ENCODE measurements at places on chromosomes 7 and 10.
A peak's percentile ranks its signal among the peaks of the same experiment; 100 is the strongest.

DNA sequence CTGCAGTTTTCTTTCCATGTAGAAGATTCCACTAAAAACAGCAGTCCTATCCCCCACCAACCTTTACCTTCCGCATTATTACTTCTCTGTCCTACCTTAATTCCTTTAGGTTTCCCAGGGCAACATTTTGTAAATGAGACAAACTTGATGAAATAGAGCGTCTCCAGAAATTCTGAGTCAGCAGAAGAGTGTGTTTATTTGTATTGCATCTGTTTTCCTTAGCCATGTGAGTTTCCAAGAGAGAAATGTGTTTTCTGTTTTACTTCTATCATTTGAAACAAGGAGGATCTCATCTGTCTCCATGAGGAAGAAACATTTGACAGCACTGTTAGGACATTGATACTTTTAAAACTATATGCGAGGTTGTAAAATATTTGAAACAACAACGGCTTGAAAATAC lies 244.2 kb upstream of the PLXDC2 start:
- no peak for DNase-seq

- no peak for DNase-seq
Measured at GRCh38 chr10:63267414-63268148, 134.5 kb downstream of the NRBF2 start.

DNA sequence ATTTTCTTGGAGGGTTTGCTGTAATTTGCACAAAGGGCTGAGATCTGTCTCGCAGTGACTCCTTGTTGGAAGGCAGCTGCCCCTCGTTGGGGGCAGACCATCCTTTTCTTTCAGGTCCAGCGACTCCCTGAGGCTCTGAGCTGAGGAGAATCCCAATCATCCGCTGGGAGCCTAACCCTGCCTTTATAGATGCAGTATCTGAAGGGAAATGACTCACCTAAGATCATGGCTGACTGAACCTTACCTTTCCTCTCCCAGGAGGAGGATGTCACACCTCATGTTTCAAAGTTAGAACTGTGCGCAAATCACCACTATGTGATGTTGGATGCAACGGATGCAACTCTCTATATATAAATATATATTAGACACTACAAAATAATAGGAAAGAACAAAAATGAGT lies 36.4 kb upstream of the MXI1 start:
- no peak for DNase-seq

DNA sequence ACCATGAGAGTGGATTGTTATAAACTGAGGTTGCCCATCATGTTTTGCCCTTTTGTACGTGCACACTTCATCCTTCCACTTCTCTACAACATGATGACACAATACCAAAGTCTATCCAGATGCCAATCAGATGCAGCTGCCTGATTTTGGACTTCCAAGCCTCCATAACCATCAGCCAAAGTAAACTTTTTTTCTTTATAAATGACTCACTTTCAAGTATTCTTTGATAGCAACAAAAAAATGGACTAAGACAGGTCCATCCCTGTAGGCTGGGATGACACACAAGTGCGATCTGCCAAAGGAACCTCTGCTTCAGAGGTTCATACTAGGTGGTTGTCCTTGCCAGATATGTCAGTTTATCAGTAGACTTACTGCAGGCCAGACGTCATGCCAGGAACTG lies 320.2 kb upstream of the FZD1 start:
- no peak for DNase-seq

GRCh38 chr10:48332166-48332870 lies 25.8 kb downstream of the MAPK8 start:
- no peak for DNase-seq

- no peak for DNase-seq
Measured at GRCh38 chr7:118844748-118845147, 620.2 kb downstream of the ANKRD7 start.

GRCh38 chr7:22444181-22444971 lies 55.6 kb downstream of the STEAP1B start:
- DNase-seq: no peak

- no peak for DNase-seq
Measured at GRCh38 chr10:1591045-1591444, 146.3 kb downstream of the ADARB2 start.

GRCh38 chr10:125840955-125841354 lies 17.6 kb downstream of the BCCIP start:
- DNase-seq: no peak

GRCh38 chr10:112184379-112184778 lies 814 bp upstream of the GPAM start:
- no peak for DNase-seq

DNA sequence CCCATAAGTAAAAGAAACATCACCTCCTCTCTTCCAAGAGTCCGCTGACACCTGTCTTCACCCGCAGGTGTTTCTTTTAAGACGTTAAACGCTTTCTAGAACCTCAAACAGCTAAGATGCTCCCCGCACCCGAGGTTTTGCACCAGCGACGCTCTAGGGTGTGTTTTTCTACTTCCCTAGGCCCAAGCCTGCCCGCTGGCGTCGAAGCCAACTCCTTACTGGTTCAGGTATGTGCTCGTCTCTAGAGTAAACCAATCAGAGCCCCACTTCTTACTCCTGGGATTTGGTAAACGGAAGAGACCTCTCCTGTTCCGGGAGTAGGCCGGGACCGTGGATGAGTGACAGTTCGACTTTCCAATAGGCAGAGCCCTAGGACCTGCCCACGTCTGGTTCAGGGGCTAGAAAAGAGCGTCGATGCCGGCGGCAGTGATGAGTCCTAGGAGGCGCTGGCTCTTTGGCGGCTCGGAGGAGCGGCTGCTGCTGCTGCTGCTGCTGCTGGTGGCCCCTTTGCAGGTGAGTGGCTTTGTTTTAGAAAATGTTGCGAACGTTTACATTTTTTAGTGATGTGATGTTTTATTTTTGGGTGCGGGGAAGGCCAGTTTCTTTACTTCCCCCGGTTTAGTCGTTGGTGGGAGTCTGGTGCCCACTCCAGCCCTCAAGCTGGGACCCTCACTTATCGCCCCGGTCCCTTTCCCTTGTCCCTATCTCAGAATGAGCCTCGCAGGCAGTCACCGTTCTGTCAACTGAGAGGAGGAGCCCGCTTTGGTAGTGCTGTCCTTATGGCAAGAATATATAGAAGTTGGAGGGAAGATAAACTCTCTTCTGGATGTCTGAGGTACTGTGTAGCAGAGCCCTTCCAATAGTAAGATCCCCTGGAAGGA lies at the start of gene BPGM:
Gene BPGM, plus strand, starts transcription at position 429 of the 881 bp plus-strand sequence. CDS start 14,655 bp downstream, outside the sequence.
- DNase-seq: peak; percentile 95

DNA sequence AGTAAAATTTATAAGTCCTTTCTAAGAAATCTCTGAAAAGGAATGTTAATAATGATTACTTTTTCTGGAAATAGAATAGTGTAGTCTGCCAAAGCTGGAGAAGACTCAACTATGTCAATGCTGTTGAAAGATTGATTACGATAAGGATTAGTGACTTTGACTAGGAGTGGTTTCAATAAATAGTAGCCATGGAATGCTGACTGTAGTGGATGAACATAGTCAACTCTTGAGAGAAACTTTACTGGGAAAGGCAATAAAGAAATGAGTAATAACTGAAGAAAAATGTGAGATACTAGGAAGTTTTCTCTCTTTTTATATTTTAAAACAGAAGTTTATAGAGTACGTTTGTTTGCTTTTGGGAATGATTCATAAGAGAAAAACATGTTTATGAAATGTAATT lies 105.0 kb upstream of the CDK13 start:
- no peak for DNase-seq

- no peak for DNase-seq
Measured at GRCh38 chr10:84007482-84007881, 131.8 kb upstream of the GHITM start.

GRCh38 chr10:75189266-75190096 lies 21.1 kb upstream of the VDAC2 start:
- peak; percentile 21 for DNase-seq

- DNase-seq: no peak
Measured at GRCh38 chr7:100874300-100874576, 665 bp upstream of the SRRT start.

GRCh38 chr10:21292763-21293517 lies 232.5 kb downstream of the SKIDA1 start:
- DNase-seq: no peak

GRCh38 chr7:158344706-158345300 lies 242.8 kb downstream of the PTPRN2 start:
- no peak for DNase-seq

GRCh38 chr7:7761974-7762779 lies 43.8 kb upstream of the RPA3 start:
- DNase-seq: no peak

DNA sequence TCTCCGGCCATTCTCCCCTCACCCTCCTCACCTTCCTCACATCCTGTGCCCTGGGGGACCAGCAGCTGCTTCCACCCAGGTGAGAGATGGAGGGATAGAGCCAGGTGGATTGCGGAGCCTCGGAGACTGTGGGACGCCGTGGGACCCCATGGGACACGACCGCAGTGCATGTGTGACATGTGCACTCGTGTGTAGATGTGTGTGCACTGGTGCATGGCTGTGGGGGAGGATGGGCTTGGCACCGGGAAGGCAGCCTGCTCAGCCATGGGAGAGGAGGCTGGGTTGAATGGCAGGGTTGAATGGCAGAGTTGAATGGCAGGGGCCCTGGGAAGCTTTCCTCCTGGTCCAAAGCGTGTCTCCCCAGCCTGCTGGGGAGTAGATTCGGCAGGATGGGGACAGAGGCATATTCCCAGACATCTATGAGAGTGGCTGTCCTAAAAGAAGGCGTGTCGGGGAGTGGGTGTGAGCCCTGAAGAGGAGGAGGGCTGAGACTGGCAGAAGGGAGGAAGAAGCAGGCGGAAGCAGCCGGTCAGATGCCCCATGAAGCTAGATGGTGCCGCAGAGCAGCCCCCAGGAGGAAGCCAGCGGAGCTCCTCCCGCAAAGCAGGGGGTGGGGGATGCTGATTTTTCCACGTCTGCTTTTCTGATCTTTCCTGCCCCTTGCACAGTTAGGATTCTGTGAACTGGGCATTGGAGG lies 815 bp downstream of the GIMAP8 start:
- DNase-seq: peak; percentile 77

GRCh38 chr7:108313086-108313485 lies 143.2 kb downstream of the NRCAM start:
- DNase-seq: no peak

DNA sequence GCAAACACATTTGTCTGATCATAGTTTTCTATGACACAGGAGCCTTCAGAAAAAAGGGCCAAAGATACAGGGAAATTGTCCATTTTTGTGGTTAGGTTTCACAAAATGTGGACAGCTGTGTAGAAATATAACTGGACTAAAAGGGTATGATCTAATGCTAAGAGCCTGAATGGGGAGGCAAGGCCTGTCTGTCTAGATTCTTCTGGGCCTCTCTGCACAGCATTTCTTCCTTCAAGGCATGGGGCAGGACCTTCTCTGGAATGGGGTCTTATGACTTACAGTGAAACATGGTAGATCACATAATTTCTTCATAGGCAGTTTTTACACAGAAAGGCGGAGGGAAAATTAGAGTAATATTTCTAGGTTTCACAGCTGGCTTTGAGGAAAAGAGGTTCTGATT lies 795.7 kb downstream of the GRID1 start:
- no peak for DNase-seq

- no peak for DNase-seq
Measured at GRCh38 chr10:101355072-101355706, 1.2 kb downstream of the BTRC start.

GRCh38 chr7:31046723-31047122 lies 5.4 kb upstream of the ADCYAP1R1 start:
- no peak for DNase-seq

GRCh38 chr7:43240565-43240964 lies 128.1 kb downstream of the HECW1 start:
- no peak for DNase-seq

DNA sequence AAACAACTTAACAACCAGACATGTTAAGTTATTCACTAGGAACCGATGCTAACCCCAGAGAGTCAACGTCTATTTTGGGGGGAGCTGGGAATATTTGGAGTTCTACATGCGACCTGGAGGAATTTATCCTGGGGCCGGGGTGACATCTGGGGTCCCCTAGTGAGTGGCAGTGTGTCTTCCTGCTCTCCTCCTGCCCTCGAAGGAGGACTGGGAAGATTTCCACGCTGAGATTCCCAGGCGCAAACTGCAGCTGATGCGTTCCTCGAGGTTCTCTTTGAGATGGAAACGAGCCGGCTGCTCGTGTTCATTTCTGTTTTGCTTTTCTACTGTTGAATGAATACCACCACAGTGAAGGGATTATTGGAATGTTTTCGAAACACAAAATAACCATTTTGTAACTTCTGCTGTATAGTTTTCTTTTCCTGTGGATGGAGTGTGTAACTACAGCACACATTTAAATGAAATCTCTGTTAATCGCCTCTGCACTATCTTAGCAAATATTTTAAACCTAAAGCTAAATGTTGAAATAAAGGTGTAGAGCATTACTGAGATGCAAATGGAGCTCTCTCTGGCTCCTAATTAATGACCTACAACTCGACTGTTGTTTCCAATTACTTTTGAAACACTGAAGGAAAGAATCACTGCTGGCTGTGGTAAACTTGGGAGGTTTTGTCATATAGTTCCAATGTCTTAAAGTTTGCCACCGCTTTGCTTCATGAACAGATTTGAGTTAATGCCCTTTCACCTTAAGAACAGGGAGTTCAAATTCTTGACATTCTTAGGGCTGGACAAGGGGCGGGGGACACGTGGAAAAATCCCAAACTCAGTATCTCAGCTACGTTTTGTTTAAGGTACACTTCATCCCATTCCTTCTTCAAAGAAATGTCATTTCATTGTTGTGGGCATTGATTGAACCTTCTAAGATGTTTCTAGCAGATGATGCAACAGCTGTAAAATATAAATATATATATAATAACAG lies 21.1 kb downstream of the GATA3 start:
- DNase-seq: no peak

DNA sequence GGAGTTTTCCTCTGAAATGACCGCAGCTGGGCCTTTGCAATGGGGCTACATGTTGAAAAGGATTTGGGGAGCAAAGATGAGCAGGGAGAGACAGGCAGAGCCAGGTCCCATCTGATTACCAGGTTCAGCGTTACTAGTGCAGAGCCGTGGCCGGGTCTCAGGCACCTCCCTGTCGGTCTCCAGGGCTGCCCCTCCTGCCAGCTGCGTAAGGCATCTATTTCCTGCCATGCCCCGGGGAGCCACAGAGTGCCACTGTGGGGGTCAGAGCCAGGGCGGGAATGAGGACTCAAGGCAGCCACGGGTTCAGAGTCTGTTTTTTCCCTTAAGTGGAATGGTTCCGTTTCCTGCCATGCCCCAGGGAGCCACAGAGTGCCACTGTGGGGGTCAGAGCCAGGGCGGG lies 382.6 kb upstream of the SHH start:
- no peak for DNase-seq

DNA sequence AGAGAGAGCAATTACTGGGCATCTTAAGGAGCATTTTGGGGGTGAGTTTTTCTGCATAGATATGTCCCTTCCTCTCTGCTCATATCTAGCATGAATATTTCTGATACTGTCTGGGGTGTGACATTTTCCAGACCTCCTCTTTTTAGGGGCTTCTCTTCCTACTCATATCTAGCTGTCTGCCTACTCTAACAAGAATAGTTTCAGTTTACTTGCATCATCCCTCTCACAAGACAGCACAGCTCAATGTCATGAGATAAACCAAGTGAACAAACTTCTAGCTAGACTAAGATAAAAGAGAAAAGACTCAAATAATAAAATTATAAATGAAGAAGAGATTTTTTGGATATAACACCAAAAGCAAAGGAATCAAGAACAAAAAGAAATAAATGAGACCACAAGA lies 419.5 kb upstream of the SORCS1 start:
- DNase-seq: no peak

- peak; percentile 55 for DNase-seq
Measured at GRCh38 chr10:131786756-131787605, 113.8 kb upstream of the PPP2R2D start.

GRCh38 chr7:154767821-154768415 lies 235.0 kb downstream of the PAXIP1 start:
- DNase-seq: no peak

- DNase-seq: no peak
Measured at GRCh38 chr7:149820622-149821190, 17.5 kb upstream of the ZNF862 start.
